Suprapubic skin (tissue), 4 donors: ENCODE measurements at places on chromosomes 7 and 10.

DNA sequence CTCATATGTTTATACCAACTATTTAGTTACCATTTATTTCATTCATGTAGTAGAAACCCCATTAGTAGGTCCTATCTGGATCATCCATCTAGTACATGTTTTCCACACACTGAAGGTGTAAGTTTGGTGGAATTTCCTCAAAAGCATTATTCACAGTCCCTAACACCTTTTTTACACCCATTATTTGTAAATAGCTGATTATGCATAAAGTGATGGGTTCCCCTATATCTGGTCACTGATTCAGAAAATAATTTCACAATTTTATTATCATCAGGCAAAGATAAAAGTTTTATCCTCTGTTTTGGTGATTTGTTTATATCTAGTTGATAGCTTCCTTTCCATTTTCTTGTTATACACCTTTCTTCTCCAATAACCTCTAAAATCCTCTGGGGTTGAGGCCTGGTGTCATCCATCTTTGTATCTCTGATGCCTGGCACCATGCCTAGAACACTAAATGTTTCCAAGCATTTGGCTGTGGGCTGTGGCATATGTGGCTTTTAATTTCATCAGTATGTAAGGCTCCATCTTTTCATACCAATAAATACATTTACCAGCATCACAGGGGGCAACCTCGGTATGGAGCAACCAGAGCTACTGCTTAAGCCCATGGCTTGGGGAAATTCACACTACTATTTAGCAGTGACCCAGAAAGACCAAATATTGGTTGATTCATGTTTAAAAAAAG lies 1089.5 kb upstream of the LRRN3 start:
- DNase-seq = no peak

- DNase-seq = no peak
Measured at GRCh38 chr7:12729112-12729511, 41.7 kb downstream of the ARL4A start.

DNA sequence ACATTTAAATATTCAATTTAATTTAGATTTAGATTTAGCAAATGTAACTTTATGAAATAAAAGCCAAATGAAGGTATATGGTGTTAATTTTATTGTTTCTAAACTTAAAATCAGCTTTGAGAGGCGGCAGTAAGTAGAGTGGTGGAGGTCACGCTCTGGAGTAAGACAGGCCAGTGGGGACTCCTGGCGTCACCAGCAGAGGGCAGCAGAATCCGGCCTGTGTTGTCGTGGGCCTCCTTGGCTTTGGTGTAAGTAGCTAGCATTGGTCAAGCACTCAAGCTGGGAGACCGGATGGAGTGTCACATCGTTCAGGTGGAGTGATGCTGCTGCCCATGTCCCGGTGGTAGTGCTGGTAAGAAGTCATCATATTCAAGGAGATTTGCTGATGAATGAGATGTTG lies 98.7 kb upstream of the DNAJB6 start:
- no peak for DNase-seq

- DNase-seq = no peak
Measured at GRCh38 chr10:98420786-98421185, 5.8 kb upstream of the PYROXD2 start.

DNA sequence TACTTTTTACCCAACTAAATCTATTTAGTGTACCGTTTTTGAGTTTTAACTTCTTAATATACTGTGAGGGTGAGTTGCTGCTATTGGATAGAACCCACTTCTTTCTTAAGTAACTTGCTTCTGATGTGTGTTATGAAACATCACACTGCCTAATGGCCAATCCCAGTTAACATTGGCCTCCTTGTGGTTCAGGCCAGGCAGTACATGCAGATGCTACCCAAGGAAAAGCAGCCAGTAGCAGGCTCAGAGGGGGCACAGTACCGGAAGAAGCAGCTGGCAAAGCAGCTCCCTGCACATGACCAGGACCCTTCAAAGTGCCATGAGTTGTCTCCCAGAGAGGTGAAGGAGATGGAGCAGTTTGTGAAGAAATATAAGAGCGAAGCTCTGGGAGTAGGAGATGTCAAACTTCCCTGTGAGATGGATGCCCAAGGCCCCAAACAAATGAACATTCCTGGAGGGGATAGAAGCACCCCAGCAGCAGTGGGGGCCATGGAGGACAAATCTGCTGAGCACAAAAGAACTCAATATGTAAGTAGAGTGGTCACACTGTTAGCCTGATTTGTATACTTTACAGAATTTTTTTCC lies 39.7 kb downstream of the TES start:
- no peak for DNase-seq

- DNase-seq = no peak
Measured at GRCh38 chr7:149850007-149850594, 11.9 kb downstream of the ZNF862 start.

DNA sequence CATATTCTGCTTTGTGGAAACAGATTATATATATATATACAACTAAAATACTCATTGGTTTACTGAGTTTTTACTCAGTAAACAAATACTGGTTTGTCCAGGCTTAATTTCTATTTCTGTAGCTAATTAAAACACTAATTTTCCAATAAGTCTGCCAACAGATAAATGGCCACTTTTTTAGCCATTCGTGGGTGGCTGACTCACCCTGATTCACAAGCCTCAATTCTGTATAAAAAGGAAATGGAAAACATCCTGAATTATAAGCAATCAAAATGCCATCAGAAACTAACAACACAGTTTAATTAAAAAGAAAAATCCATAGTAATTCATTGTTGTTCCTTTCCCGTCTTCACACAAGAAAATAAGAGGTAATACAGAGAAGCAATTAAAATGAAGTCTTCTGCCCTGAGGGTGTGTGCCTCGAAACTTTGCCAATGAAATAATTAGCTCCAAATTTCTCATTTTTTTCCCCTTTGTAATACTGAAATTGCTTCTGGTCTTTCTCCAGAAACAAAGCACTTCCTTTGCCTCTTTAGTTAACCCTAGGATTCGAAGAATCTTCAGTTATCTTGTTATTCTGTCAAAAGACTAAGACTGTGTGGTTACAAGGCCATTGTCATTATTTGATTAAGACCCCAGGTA lies 118.7 kb upstream of the PTN start:
- no peak for DNase-seq
